ENCODE measurements at places on chromosomes 11 and 22.

DNA sequence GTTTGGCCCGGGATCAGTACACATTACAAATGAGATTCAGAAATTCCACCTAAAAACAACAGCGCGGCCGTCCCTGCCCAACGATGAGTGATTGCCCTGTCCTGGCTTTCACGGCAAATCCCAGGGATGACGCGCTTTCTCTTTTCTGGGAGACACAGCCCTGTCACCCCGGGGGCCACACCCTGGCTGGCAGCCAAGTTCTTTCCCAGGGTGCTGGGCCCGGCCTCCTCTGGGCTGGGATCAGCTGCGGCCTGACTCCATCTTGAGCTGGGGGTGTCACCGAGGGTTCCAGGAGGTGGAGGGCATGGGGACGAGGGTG lies 82.7 kb downstream of the FBLN1 start:
- no peak for DNase-seq

DNA sequence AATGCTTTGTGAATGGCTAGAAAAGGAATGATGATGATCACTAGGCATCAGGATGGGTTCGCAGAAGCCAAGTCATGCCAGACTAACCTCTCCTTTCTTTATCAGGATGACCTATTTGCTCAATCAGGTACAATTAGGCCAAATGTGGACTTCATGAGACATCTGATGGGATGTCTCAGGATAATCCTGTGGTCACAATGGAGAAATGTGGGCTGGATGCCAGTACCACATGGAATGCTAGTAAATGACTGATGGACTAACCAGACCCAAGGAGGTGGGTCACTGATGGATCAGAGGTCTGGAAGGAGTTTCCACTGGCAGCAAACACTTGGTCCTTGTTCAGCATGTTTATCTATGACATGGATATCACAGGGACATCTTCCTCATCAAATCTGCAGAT lies 94.8 kb upstream of the PHOX2A start:
- no peak for DNase-seq

GRCh38 chr11:47357985-47358730 lies 5.7 kb upstream of the MYBPC3 start:
- DNase-seq: no peak

DNA sequence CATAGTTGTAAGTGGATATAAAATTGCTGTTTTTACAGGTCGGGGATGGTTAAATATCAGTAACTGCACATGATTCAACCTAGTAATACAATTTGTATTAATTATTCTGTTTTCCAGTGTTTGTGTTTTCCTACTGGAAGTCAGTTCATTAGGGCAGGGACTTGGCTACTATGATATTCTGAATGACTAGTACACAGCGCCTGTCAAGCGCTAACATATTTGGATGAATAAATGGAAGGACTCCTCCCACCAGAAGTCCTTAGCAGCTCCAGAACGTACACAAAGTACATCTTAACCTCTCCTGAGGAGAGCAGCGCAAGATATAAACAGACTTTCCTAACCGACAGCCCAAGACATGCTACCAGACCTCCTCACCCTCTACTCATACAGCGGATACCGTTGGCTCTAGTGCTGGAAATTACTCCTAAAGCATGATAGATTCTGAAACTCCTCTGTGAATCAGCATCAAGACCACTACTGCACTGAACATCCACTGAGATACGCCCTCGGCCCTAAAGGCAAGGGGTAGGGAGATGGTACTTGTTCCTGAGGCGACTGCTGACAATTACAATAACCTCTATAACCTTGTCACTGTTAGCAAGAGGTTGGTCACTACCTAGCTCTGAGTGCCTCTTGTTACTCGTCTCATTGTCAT lies 79.1 kb downstream of the RDX start:
- DNase-seq: no peak

DNA sequence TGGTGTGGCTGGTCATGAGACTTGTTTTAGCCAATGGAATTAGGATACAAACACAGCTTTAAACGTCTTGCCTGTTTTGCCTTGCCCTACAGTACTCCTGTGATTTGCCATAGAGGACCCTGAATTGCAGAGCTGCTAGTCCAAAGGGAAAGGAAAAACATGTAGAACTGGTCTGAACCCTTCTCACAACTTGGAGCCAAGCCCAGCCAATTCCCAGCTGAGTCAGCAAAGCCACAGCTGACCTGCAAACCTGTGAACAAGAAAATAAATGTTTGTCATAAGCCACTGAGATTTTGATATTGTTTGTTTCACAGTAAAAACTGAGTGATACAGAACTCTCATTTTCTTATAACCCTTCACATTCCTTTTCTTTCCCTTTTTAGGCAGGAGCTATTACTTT lies 360.5 kb upstream of the API5 start:
- DNase-seq: no peak

DNA sequence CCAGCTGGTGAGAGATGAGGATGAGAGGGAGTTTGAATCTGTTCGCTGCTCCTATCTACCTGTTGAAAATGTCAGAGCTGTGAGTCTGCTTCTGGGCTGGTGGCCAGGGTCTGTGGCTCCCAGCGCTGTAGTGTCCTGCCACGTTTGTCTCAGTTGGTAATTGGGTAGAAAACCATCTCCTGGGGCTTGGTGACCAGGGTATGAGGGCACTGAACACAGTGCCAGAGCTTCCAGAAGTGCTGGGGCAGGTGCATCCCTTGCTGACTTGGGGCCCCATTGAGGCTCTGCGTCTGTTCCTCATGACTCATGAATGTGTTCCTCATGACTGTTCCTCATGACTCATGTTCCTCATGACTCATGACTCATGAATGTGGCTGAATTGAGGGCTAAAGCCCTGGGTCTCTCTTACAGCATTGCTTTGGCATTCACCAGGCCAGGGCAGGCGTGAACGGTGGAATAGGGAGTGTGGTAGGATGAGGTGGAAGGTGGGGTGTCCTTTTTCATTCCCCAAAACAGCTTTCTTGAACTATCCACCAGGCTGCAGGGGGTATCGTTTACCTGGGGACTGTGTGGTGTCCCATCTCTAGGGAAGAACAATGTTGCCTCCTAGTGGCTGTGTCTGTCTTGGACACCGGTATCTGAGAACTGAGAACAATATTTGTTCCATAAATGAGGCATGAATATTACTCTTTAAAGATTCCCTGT lies 139.5 kb downstream of the COMMD9 start:
- no peak for DNase-seq
